ENCODE measurements at places on chromosomes 13 and 19.

DNA sequence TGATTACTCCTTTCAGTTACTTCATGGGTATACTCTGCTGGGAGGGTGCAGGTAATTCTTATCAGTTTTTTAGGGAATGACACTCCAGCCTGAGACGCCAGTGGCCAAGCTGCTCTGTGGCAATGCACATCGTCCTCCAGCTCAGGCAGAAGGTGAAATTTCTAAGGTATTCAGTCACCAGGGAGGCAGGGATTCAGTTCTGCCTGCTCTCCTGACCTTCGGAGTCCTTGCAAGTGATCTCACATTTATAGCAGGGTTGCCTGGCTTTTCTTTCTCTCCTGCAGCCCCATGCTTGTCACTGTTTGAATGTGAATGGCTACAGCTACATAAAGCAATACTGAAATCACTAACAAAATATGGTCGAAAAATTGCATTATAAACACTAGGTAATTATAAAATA lies 1447.5 kb downstream of the EFNB2 start:
- DNase-seq: no peak

DNA sequence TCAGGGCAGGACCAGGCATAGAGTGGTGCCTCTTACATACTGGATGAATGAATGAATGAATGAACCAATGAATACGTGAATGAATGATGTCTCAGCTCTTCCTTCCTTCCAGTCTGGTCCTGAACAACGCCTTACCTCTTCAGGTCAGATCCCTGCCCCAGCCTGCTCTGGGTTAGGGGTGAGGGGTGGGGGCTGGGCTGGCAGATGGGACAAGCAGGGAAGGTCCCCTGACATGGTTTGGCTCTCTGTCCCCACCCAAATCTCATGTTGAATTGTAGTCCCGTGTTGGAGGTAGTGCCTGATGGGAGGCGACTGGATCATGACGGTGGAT lies 9.3 kb downstream of the DIRAS1 start:
- no peak for DNase-seq

DNA sequence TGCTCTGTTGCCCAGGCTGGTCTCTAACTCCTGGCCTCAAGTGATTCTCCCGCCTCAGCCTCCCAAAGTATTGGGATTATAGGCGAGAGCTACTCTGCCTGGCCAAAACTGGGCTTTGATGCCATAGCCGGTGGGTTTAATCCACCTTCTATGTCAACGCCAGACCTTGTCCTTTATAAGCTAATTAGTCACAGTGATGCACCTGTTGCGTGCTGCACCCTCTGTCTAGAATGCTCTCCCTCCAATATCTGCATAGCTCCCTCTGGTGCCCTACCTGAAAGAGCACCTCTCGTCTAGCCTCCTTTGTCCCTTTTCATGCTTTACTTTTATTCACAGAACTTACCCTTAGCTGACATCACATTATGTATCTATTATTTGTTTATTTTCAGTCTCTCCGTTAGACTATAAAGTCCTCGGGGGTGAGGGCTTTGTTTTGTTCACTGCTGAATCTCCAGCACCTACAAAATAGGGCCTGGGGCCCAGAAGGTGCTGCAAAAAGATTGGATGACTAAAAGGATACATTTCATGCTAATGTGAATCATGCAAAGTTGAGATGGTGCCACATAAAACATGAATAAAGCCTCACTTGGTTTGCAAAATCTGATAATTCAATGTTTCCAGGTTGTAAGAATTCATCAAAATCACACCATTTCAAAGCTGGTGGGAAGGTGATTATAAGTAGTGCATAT lies 148.1 kb downstream of the USP12 start:
- DNase-seq: no peak

DNA sequence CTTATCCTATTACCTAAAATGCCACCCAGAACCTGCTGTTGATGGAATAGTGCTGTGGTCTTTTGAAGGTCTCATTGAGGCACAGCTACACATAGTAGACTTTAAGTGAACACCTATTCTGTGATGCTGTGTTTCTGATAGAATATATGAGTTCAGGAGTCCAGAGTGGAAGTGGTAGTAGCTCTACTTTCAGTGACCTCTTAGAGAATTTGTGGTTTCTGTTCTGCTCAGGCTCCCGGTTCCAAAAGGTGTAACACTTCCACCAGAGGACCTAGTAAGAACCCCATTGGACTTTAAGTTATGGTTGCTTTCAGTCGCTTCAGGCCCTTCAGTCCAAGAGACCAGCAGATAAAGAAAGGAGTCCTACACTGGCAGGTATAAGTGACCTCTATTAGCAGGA lies 11.4 kb upstream of the MYCBP2 start:
- no peak for DNase-seq

DNA sequence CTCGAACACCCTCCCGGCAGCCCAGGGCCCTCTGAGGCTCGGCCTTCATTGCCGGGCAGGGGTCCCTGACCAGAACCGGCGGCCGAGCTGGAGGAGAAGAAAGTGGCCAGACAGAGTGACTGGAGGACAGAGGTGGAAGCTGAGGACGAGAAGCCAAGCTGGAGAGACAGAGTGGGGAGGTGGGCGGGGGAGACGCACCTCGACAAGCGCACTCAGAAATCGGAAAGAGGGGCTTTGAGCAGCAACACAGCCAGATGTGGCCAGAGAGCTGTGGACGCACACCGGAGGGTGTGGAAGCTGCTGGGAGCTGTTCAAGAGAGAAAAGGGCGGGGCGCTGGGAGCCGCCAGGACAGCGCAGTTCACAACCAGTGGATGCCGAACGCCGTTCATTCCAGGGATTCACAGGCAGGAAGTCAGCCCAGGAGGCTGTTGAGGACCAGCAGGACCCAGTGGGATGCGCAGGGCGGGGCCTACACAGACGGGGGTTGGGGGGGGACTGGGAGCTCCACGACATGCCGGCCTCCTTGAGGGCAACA lies 28.2 kb upstream of the C13orf46 start:
- DNase-seq: no peak

- DNase-seq: peak; percentile 16
Measured at GRCh38 chr19:16040642-16041041, 35.7 kb upstream of the TPM4 start.

DNA sequence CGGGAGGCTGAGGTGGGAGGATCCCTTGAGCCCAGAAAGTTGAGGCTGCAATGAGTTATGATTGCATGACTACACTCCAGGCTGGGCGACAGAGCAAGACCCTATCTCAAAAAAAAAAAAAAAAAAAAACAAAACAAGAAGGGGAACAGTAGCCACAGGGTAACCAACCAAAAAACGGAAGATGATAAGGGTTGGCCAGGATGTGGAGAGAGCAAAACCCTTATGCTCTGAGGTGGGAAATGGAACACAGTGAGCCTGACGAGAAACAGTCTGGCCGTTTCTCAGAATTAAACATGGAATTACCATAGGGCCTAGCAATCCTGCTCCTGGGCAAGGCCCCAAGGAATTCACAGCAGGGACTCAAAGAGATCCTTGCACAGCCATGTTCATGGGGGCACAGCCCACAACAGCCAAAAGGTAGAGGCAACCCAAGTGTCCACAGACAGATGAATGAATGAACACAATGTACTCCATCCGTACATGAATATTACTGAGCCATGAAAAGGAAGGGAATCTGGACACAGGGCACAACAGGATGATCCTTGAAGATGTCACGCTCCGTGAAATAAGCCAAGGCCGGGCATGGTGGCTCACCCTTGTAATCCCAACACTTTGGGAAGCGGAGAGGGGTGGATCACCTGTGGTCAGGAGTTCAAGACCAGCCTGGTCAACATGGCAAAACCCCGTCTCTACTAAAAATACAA lies 11.3 kb downstream of the NMRK2 start:
- DNase-seq: no peak

DNA sequence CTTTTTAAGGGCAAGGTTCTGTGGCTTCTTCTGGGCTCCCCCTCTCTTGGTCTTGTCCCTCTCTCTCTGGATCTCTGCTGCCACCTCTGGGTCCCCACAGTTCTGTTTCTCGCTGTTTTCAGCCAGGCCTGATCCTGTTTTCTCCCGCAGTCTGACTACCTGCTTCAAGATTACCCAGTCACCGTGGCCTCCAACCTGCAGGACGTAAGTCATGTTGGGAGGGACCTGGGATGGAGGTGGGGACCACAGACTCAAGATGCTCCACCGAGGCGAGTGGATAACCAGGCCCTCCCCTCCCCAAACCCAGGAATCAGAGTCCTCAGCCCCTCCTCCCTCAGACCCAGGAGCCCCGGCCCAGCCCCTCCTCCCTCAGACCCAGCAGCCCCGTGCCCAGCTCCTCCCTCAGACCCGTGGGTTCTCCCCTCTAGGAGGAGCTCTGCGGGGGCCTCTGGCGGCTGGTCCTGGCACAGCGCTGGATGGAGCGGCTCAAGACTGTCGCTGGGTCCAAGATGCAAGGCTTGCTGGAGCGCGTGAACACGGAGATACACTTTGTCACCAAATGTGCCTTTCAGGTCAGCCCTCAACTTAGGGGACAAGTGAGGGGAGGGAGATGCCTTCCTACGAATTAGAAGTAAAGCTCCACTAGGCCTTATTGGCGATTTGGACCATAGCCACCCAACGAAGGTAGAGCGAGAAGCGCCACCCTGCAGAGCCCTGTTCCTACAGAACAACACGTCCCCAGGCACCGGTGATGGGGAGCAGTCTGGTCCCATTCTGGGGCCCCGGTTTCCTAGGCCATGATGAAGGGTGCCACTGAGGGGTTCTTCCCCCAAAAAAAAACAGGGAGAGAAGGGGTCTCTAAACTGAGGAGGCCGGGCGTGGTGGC lies 2.2 kb downstream of the FLT3LG start:
- peak; percentile 48 for DNase-seq

- DNase-seq: peak; percentile 79
Measured at GRCh38 chr13:41603917-41604316, 146.6 kb downstream of the RGCC start.

GRCh38 chr19:18765224-18765623 lies 25.9 kb downstream of the COMP start:
- no peak for DNase-seq

- DNase-seq: no peak
Measured at GRCh38 chr13:113027095-113027494, 58.1 kb downstream of the MCF2L start.

GRCh38 chr13:99363949-99364348 lies 56.8 kb upstream of the GPR183 start:
- DNase-seq: no peak

GRCh38 chr19:18044825-18045304 lies 36.9 kb downstream of the ARRDC2 start:
- DNase-seq: peak; percentile 66

DNA sequence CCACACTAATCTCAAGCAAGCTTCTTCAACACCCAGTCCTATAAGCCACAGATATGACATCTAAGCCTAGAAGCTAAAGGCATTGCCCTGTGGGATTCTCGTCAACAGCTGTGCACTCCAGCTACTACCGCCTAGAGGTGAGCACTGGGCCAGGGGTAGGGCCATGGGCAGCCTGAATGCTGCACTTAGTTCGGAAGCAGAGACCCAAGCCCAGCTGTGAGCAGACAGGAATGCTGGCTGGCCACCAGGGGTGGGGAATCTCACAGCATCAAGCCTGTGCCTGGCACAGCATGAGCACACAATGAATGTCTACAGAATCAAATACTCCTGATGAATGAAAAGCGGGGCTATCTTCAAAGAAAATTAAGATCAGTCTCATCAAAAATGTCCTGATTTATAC lies 167.5 kb upstream of the UBL3 start:
- DNase-seq: no peak

DNA sequence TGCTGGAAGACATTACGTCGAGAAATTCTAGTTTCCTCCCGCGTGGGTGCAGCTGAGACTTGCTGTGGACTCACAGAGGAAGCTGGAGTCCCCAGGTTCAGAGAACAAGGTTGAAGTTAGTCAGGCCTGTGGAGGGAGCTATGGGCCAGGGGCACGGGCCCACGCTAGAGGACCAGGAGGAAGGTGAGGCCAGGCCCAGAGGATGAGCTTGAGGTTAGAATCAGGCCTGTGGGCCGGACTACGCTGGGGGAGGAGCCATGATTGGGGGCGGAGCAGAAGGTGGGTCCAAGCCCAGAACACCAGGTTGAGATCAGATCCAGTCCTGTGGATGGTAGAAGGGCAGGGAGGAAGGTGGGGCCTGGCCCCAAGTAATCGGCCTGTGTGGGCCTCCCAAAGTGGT lies 32.6 kb downstream of the ZNF846 start:
- no peak for DNase-seq

DNA sequence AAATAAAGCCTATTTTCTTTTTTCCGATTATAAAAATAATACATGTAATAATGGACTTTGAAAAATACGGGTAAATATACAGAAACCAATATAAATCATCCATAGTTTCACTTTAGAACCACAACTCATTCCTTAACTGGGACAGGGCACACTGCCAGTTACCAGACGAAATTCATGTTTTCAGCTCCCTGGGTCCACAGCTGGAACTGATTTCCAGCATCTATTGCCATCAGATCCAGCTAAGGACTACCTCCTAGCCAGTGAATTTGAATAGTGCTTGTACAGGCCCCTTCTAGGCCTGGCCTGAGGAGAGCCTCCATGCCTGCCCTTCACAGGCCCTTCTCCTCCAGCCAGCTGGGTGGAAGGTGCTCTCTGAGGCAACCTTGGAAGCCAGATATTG lies 30.0 kb upstream of the ATP12A start:
- DNase-seq: peak; percentile 10

DNA sequence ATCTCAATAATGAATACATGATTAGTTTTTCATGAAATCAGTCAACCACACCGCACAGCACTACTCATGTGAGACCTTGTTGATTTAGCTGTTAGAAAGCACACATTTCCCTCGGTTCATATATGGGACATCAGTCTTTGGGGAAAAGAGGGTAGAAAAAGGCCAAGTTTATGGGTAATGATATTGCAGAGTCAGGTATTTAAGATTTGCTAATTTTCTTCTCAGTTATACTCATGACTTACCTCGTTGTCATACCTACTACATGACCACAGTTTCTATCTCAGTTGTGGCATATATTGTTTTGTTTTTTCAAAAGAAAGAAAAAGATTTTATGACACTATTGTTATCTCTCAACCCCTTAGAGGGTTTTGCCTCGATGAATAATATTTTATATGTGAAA lies 165.6 kb downstream of the POU4F1 start:
- no peak for DNase-seq

DNA sequence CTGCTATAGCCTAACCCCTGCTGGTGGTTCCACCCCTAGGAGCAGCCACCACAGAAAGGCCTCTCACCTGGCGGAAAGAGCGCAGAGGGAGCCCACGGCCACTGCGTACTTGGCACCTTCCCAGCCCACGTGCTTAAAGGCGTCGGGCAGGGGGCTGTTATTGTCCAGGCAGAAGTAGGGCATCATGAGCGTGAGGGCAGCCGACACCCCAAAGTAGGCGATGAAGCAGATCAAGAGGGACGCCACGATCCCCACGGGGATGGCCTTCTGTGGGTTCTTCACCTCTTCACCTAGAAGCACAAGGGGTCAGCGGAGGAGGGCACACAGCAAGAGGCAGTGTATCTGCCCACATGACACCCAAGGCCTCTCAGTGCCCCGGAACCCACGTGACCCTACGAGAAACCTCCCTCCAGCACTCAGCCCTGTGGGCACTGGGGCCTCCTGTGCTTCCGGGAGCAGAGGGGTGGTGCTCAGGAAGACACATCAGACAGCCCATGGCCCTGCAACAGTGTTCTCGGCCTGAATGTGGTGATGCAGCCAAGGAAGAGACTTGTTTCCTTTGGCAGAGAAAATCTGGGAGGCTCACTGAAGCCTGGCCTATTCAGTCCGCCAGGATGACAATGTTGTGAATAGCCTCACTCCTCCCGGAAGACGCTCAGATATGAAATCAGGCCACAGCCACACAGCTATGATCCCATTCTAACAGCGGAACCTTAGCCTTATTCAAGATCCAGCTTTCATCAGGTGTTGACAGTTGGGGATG lies 72.1 kb downstream of the SLC7A1 start:
- DNase-seq: peak; percentile 95

All from fibroblast of pulmonary artery (primary cell).